Amygdala (tissue), 56 donors: ENCODE measurements at places on chromosomes 16 and 17.

- DNase-seq = no peak
Observed at GRCh38 chr17:40809721-40810421, 10.1 kb upstream of the KRT28 start.

- no peak for DNase-seq
Observed at GRCh38 chr16:89176147-89176690, 4.7 kb downstream of the CDH15 start.

GRCh38 chr16:3458852-3459361, 15.4 kb downstream of the NAA60 start:
- no peak for DNase-seq

DNA sequence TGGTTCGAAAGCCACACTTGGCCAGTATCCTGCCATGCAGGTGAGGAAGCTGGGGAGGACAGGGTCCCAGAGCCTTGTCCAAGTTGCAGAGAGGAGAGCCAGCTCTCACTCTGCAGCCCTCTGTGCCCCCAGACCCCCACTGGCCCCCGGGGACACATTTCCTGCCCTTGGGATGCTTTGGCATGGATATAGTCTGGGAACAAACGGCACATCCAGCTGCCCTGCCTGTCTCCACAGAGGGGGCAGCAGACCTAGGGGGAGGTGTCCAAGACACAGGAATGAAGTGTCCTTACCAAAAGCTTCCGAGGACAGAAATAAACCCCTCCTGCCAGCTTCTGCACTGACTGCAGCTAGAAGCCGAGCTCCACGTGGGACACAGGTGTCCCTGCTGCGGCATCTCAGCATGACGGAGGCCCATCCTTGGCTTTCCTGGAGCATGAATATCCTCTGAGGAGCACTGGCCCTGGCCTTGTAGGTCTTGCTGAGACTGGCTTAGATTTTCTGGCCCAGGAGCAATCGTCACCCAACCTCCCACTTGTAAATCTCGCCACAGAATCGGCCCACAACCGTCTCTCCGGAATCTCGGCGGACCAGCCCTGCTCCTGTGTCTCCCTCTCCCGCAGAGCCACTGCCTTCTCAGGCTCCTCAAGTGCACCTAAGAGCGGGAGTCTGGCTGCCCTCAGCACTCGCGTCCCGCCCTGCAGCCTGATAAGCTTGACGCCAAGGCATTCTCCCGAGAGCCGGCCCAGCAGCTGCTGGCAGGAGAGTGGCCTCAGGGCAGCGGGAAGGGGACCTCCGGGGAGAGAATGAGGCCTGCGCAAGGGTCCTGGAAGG, 1.1 kb upstream of the CAPN15 start:
- no peak for DNase-seq

- DNase-seq = no peak
Observed at GRCh38 chr17:58382108-58382871, 30.3 kb upstream of the SUPT4H1 start.

DNA sequence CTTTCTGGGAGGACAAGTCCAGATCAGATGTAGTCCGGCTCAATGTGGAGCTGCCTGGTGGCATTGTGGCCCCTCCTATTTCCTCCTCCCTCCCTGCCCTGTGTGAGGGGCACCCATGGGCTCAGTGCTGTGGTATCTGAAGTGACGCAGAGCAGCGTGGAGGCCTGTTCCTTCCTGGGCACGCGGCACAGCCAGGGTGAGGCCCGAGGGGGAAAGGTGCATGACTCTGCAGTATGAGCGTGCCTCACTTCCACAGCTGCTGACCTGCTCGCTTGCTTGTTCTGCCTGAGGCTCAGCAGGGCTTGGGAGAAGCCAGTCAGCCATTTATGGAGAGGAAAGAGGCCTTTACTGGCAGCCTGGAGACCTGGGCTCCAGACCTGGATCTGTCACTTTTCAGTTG, 11.7 kb downstream of the TMEM238L start:
- DNase-seq = no peak

GRCh38 chr16:51538707-51539498, 387.8 kb upstream of the SALL1 start:
- DNase-seq = no peak

GRCh38 chr16:50024207-50024606, 818 bp upstream of the CNEP1R1 start:
- DNase-seq = no peak

DNA sequence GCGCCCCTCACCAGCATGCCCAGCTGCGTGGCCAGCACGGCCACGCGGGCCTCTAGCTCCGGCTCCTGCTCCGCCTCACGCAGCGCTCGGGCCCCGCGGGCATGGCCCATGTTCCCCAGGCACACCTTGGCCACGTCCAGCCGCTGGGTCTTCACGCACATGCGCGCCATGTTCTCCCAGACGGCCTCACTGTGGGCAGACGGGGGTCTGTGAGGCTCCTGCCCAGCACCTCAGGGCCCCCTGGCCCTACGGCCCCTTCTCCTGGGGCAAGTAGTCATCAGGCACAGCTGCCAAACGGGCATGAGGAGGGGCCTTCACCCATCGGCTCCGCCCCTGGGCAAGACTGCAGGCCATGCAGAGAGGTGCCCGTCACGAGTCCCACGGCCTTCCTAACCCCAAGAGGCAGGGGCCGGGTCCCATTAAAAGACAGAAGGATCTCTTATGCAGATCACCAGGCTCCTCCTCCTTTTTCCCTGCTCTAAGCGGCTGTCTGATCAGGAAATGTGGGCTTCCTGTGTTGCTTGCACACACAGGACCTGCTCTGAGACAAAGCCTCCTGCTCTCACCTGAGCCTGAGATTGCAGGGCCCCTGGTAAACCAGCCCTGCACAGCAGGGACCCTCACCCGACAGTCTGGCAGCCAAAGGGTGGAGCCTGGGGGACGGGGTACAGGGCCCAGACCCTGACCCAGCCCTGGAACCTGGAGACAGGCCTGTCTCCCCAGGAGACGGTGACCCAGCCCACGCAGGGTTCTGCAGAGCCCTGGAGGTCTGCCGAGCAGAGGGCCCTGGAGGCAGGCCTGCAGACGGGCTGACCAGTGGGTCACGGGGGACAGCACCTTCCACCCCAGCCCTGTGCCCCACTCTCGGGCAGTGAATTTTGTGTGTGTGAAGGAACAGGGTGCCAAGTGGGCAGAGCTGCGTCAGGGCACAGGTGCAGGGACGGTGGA, 6.6 kb upstream of the TMEM204 start:
- DNase-seq = no peak

DNA sequence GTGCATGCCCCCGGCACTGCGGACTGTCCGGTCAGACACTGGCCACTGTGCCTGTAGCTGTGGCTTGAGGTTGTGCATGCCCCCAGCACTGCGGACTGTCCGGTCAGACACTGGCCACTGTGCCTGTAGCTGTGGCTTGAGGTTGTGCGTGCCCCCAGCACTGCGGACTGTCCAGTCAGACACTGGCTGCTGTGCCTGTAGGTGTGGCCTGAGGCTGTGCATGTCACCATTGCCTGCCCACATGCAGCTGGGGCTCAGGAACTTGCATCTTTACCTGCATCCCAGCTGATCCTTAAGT, 5.2 kb downstream of the MTHFSD start:
- no peak for DNase-seq
